Activated T-helper 9 cell treated with anti-CD3 and anti-CD28 coated beads, Interleukin-2, amount 50 U/mL, for 16 hours (primary cell): ENCODE measurements at places on chromosomes 4 and X.

DNA sequence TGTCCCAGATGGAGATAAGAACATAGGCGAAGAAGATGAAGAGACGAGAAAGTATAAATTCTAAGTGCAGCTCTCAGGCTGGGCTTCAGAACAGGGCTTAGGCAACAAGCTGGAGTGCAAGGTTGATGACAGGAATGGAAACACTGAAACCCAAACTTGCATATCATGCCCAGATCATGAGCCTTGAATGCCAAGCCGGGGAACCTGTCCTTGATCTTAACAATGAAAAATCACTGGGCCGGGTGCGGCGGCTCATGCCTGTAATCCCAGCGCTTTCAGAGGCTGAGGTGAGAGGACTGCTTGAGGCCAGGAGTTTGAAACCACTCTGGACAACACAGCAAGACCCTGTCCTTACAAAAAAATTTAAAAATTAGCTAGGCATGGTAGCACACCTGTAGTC lies 17.2 kb downstream of the AFAP1 start:
- no peak for DNase-seq

DNA sequence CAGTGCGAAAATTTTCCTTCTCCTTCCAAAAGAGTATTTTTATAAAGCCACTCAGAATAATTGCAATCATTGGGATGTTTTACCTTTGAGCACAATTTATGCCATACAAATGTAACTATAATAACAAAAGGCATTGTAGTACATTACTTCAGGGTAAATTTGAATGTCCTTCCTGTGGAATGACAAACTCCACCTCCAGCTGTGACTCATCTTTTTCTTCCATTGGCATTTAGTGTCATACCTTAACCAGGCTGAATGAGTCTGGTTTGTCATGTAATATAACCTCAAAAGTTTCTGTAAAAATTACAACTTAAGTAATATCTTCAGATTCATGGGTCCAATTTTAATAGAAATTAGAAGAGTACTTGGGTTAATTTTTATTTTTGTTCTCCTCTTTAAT lies 93.3 kb downstream of the TMEM47 start:
- DNase-seq, result no peak

DNA sequence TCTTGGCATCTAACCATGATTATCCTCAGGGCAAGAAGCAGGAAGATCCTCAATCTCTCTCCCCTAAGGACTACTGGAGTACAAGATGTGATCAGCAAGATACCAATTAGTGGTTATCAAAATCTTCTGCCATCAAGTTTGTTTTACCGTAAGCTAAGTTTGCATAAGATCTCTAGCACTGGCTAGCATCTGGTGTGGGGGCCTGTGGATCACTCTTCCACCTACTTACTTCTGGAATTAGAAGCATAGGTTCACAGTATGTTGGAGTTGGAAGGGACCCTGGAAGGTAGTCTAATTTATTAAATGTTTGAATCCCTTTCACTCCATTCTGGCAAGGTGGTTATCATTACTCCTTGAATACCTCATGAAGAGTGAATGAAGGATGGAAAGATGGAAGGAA lies 93.3 kb upstream of the BANK1 start:
- DNase-seq, result no peak

- no peak for DNase-seq
Observed at GRCh38 chr4:54038056-54038455, 26.3 kb downstream of the CHIC2 start.

DNA sequence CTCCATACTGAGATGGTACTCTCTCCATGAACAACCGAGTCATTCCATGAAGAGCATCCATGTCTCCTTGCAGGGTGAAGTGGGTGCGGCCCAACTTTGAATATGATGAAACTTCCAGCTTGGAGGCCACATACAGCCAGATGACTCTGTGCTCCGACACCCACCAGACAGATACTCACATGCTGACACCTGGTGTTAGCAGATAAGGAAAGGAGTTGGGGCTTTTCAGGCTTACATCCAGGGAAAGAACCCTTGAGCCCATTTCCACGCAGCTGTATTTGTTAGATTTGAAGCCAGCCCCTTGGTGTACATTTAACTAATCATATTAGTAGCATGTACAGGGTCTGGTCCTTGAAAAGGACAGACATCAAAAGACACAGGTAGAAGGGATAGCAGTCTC lies 62.1 kb upstream of the PRRG3 start:
- no peak for DNase-seq

GRCh38 chr4:186657764-186658163 lies 65.9 kb downstream of the FAT1 start:
- no peak for DNase-seq
